HT-29 (cell line): ENCODE measurements at places on chromosomes 2 and 18. TPM values are rescaled to one million over a fixed set of nuclear protein-coding genes. Genes with fewer than 3 reads are reported as not detected.

The CHRNG gene
- total RNA-seq = not detected in 2 replicates

The DSG3 gene
- total RNA-seq = 0.03 TPM in 1 of 2 replicates, not detected in the other

The ALK gene
- total RNA-seq = not detected in 2 replicates

The ANKRD53 gene
- total RNA-seq = 0.28 TPM in 1 of 2 replicates, not detected in the other

The VWA3B gene
- total RNA-seq = not detected in 2 replicates

The DLGAP1 gene
- 0.08 and 0.53 TPM in 2 replicates for total RNA-seq

The ZNF516 gene
- total RNA-seq = 8.1 and 10.4 TPM in 2 replicates

The CABLES1 gene
- total RNA-seq = 37.0 and 45.9 TPM in 2 replicates

The PJVK gene
- 0.23 and 0.26 TPM in 2 replicates for total RNA-seq

The CXCR1 gene
- total RNA-seq = not detected in 2 replicates

The ASPRV1 gene
- 1.1 and 2.1 TPM in 2 replicates for total RNA-seq

GRCh38 chr2:146634230-146635097 lies 1210.4 kb upstream of the ACVR2A start:
- peak; percentile 23 for DNase-seq

DNA sequence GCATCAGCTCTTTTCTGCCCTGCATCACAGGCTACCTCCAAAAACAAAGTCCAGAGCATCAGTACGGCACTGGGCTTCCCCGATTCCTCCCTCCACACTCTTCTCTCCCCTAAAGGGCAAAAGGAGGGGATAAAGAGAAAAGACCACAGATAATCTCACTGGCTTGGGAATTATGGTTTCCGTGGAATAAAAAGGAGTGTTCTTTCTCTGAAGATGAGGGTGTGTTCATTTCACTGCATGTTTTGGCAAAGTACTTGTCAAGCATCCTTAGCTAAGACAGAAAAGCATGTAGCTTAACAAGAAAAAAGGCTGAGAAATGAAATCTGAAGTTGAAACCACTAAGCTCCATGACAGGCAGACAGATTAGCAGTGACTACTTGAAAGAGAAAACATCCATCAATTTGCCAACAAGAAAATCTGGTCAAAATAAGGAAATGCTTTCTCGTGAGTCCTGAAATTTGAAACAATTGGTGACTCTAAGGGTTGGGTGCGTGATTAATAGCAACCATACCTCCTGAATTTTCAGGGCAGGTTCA lies 20.6 kb upstream of the DSG3 start:
- no peak for DNase-seq

DNA sequence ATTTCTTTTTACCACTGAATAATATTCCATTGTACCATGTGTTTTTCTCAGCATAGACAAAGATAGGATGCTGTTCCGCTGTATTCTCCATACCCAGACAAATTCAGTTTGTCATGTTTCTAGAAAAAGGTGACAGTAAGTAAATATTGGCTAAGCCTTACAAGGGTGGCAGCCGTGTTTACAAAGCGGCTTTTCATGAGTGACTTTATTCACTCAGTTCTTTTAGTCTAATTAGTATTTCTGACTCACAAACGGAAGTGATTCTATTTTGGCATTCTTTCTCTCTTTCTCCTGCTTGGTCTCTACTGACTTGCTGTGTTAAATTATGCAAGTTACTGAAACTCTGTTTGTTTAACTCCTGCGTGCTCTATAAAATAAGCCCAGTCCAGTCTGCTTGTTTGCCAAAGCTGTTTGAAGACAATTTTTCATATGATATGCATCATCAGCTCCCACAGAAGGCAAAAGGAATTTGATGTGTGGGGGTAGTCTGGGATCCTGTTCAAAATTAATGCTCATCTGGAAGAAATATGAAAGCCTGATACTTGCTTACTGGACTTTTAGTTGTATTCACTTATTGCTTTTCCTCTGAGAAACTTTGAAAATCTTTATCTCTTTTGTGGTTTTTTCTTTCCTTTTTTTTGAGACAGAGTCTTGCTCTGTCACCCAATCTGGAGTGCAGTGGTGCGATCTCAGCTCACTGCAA lies 2.3 kb upstream of the PLEKHH2 start:
- DNase-seq = peak; percentile 85

GRCh38 chr2:128215897-128216642 lies 102.6 kb downstream of the HS6ST1 start:
- DNase-seq = no peak

DNA sequence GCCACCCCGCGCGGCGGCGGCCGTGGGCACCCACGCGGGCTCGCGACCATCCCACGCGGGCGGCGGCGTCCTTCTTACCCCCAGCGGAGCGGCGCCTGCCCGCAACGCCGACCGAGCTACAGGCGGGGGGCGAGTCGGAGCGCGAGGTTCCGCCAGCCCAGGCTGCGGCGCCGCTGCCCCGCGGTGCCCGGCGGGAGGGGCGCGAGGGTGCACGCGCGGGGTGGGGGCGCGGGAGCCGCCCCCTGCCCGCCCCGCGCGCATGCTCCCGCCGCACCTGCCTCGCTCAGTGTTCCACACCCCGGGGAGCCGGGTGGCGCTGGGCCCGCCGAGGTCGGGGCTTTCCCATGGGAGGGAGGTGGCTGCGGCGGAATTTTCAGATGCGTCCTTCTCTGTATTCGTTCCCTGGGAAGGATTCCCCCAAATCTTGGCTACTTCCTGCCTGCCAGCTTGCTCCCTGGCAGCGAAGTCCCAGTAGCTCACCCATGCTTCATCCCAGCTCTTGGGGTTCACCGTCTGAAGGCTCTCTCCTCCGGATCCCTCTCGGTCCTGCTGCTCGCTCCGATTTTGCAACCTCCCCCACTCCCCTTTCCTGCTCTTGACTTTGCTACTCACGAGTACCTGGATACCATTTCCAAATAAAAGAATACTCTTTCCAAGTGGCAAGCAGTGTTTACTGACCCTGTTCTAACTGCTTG lies at the start of gene L3MBTL4:
TSS of gene L3MBTL4 (minus strand) at position 189 of the 695 bp plus-strand sequence. CDS start 103,286 bp downstream, outside the sequence.
- DNase-seq = no peak

GRCh38 chr2:190533968-190534309 lies 583 bp downstream of the NEMP2 start:
- peak; percentile 46 for DNase-seq

GRCh38 chr2:60867007-60867406 lies 14.4 kb upstream of the REL start:
- DNase-seq = no peak

DNA sequence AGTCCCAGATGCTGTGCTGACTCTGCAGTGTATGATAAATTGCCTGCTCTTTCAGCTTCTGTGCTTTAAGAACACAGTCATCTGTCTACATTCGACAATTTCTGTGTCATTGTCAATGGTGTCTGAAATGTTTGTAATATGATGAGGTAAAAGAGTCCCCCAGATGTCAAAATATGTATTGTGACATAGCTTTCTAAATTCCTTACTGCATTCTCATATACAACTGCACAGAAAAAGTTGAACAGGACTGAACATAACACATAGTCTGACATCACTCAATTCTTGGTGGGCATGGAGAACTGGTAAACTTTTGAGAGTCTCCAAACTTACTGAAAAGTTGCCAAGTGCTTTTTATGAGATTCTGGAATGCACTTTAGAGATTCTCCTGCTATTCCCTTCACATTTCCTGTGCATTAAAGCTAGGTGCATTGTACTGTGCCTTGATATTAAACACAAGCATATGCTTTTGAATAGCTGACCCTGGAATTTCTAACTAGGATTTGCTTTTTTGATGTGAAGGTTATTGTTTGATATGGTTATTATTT lies 48.1 kb upstream of the ARHGAP28 start:
- DNase-seq = no peak

DNA sequence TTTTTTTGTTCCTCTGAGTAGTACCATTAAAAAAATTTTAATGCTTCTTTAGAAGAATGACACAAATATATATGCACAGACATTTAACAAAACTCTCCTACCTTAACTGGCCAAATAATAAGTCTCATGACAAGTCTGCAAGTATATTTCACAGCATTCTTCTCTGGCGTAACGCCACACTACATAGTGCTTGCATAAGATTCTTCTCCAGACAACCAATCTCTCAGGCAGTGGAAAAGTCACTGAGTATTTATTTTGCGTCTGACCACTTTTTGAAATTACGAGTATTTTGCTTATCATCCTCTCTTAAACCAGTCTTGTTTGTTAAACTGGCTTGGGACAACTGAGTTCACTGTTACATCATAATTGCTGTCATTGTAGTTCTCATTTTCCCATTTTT lies 749.2 kb downstream of the ADCYAP1 start:
- no peak for DNase-seq

- DNase-seq = no peak
Measured at GRCh38 chr2:44112096-44112495, 56.6 kb upstream of the PPM1B start.

GRCh38 chr2:152452256-152452973 lies 117.4 kb downstream of the FMNL2 start:
- no peak for DNase-seq

DNA sequence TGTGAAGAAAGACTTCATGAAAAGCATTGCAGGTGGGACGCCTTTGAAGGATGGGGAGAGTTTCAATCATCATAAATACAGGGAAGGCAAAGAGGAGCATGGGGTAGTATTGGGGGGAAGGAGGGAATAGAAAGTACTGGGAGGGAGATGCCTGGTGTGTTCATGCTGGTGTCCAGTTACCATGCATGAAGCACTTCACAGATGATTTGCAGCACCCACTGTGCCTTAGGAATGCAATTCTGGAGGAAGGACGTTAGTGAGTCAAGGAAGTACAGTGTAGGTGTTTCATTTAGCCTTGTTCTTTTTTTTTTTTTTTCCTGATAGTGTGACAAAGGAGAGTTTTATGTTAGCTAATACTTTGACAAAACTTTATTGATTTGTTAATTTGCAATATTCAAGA lies 36.8 kb downstream of the ADAM23 start:
- no peak for DNase-seq

DNA sequence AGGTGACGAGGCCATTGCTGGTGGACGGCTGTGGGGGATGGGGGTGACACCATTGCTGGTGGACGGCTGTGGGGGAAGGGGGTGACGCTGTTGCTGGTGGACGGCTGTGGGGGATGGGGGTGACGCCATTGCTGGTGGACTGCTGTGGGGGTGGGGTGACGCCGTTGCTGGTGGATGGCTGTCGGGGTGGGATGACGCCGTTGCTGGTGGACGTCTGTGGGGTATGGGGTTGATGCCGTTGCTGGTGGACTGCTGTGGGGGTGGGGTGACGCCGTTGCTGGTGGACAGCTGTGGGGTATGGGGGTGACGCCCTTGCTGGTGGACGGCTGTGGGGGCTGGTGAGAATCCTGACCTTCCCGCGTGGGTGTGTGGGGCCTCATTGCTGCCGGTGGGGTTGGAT lies 47.1 kb downstream of the CTDP1 start:
- no peak for DNase-seq

- no peak for DNase-seq
Measured at GRCh38 chr18:26893996-26894395, 28.5 kb upstream of the AQP4 start.

GRCh38 chr18:41134426-41134825 lies 820.6 kb upstream of the PIK3C3 start:
- no peak for DNase-seq

GRCh38 chr2:65420712-65421431 lies 11.5 kb downstream of the SPRED2 start:
- peak; percentile 76 for DNase-seq

- no peak for DNase-seq
Measured at GRCh38 chr2:65024149-65024829, 31.9 kb upstream of the CEP68 start.

- no peak for DNase-seq
Measured at GRCh38 chr2:206978746-206979145, 39.4 kb downstream of the CPO start.

- DNase-seq = no peak
Measured at GRCh38 chr18:13433685-13434084, 215.1 kb downstream of the LDLRAD4 start.

- DNase-seq = no peak
Measured at GRCh38 chr2:65550246-65550645, 117.8 kb upstream of the SPRED2 start.

DNA sequence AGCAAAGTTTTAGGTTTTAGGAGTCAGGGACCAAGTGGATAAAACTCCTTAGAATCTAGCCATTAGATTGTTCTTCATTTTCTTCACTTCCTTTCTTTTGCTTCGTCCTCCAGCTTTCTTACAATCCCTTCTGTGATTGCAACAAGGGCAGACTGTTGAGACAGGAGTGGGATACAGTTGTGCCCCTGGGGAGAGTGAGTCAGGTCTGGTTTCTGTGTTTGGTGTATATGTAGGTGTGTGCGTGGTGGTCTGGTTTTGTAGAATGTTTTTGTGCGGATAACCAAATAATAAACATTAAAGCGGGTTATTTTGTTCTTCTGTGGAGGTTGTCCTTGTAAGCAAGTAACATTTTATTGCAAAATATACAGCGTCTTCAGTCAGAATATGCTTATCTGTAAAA lies 7.3 kb downstream of the INSIG2 start:
- DNase-seq = no peak

GRCh38 chr2:1773883-1774282 lies 29.6 kb upstream of the PXDN start:
- no peak for DNase-seq

DNA sequence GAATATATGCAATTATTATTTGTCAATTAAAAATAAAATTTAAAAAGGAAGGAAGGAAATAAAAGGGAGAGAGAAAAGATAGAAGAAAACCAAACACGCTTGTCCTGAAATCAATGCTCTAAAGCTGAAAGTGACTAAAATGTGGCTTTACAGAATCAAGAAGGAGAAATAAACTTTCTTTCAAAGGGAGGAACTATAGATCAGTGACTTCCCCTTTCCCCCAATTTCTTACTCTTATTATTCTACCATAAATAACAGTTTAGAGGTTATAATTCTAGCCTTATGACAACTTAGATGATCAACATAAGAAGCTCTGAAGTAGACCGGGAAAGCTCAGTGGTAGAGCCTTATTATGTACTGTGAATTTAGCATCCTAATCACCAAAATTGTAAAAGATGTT lies 122.5 kb downstream of the ARHGAP15 start:
- no peak for DNase-seq

- no peak for DNase-seq
Measured at GRCh38 chr2:27264253-27264752, 1.5 kb upstream of the SLC30A3 start.

GRCh38 chr18:12766986-12767433 lies 64.2 kb downstream of the PSMG2 start:
- DNase-seq = peak; percentile 40

DNA sequence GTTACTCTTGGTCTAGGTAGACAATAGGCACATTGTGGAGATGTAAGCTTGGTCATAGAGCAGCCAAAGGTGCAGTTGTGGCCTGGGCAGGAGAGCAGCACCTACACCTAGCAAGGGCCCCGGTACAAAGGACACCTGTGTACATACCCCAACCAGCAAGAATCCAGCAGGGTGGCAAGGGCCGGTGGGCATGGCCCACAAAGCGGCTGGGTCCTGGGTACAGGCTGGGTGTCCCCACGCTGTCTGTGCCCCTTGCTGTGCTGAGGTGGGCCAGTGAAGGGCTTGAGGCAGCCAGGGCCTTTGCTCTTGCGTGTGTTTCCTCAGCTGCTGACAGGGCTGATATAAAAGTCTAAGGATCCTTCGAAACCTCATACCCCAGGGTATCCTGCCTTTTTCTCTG lies 501.8 kb downstream of the EIPR1 start:
- DNase-seq = no peak

GRCh38 chr2:96092951-96093350 lies 23.4 kb downstream of the ADRA2B start:
- DNase-seq = no peak
